OCI-M1 (cell line): ENCODE measurements at places on chromosomes 4 and X.

- peak; percentile 57 for DNase-seq
These were observed 20.4 kb upstream of the DCTD start for GRCh38 chr4:182937268-182938204.

DNA sequence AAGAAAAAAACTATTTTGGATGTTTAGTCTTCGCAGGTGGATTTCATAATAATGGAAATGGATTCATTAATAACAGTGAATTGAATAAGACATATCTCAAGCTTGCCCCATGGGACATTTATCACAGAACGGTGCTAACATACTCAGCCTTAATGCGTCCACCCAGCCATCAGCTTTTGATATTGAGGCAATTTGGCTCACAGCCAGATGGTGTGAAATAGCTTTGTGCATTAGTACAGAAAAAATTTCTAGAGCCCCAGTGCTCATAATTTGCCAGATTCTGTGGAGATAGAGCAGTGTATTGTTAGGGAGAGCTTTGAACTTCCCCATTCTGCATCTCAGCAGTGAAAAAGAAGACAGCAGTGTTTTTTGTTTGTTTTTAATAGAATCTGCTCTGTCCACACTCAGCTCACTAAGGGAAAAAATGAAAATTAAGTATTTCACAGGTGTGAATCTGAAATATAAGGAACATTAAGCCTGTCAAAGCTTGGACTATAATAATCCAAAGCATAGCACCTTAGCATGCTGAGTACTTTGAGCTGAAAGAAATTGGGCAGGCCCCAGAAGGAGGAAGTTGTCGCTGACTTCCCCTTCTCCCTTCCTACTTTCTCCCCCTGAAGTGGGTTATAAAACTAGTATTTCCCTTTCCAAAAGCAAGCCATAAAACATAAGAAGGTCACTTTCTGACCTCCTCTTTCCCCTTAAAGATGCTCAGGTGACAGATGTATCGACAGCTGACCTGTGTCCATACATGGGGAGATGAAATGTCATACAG lies 295.8 kb downstream of the MAGEB5 start:
- DNase-seq: peak; percentile 78

DNA sequence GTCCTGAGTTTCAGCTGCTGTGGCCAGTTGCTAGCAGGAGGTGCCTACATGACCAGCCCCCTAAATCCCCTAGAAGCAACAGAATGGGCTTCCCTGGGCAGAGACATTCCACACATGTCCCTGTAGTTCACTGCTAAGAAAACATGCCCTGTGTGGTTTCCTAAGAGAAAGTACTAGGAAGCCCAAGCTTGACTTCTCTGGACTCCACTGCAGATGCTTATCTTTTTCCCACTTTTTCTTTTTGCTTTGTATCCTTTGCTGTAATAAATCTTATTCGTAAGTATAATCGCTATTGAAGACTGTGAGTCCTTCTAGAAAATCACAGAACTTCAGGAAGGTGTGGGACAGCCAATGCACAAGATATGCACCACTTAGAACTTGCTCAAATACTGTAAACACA lies 15.6 kb downstream of the RPGR start:
- DNase-seq: no peak

DNA sequence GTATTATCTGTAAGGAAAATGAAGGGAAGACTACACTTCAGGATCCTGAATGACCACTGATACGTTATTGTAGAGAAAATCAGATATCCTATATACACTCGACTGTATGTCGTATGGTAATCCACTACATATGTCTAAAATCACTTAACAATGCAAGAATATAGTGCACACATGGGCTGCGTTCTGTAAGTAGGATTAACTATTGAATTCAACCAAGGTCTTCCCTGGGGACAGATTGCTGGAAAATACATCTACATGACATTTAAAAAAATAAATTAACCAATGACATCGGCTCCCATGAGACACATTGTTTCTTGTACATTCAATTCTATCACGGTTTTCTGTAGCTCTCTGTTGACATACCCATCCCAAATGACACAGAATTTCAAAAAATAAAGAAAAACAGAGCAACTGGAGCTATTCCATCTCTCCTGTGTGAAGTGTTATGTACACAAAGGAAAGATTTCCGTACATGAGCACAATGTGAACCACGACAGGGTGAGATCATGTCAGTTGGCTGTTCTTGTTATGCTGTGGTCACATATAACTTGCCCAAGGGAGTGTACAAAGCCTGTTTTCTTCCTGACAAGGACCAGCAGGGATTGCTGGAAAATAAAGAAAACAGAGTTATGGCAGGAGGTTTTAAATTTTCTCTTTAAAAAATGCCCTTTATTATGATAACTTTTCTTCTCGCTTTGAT lies 6.1 kb downstream of the ENOX2 start:
- no peak for DNase-seq

DNA sequence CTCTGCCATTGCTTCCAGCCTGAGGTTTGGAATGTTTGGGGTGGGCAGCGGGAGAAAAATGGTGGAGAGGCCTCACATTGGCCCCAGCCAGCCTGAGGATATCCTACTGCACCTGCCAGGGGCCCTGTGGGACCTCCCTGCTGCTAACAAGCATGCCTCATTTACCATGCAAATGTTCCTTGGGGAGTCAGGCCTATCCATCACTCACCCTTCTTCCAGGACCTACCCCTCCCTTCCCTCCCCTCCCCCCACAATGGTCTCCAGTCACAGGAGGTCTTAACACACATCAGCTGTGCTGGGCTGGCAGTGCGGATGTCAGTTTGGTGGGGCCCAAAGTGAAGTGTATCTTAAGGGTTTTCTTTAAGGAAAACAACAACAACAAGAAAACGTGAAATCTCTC lies 139.2 kb downstream of the SHOX start:
- no peak for DNase-seq

GRCh38 chr4:8133897-8134563 lies 24.6 kb downstream of the ABLIM2 start:
- no peak for DNase-seq

DNA sequence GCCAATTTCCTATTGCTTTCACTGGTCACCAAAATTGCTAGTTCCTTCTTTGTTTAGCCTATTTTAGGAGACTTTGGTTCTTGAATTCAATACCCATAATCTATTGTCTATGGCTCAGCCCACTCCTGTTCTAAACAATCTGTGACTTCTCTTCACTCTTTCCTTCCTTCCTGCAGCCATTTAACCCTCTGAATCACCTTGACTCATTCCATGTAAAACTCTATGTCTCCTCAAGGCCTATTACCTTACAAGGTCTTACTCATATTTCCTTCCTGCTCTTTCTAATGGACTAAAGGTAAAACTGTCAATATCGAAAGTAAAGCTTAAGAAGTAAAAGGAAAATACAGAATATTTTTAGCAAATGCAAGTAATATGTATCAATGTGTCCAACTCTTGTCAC lies 301.6 kb downstream of the ARHGAP24 start:
- no peak for DNase-seq

- peak; percentile 91 for DNase-seq
These were observed 169.0 kb upstream of the BCOR start for GRCh38 chrX:40266490-40267333.

GRCh38 chr4:107258359-107258758 lies 222.2 kb upstream of the DKK2 start:
- DNase-seq: no peak

DNA sequence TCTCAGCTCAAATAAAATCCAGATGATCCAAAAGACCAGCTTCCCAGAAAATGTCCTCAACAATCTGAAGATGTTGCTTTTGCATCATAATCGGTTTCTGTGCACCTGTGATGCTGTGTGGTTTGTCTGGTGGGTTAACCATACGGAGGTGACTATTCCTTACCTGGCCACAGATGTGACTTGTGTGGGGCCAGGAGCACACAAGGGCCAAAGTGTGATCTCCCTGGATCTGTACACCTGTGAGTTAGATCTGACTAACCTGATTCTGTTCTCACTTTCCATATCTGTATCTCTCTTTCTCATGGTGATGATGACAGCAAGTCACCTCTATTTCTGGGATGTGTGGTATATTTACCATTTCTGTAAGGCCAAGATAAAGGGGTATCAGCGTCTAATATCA lies 18.7 kb upstream of the TLR8 start:
- no peak for DNase-seq

DNA sequence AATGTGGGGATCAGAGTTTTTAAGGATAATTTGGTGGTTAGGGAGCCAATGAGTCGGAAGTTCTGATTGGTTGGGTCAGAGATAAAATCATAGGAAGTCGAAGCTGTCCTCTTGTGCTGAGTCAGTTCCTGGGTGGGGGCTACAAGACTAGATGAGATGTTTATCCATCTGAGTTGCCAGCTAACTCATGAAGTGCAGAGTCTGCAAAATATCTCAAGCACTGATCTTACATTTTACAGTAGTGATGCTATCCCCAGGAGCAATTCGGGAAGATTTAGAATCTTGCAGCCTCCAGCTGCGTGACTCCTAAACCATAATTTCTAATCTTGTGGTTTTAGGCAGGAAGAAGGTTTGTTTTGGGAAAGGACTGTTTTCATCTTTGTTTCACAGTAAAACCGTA lies 565.8 kb upstream of the SPANXN1 start:
- DNase-seq: peak; percentile 66

DNA sequence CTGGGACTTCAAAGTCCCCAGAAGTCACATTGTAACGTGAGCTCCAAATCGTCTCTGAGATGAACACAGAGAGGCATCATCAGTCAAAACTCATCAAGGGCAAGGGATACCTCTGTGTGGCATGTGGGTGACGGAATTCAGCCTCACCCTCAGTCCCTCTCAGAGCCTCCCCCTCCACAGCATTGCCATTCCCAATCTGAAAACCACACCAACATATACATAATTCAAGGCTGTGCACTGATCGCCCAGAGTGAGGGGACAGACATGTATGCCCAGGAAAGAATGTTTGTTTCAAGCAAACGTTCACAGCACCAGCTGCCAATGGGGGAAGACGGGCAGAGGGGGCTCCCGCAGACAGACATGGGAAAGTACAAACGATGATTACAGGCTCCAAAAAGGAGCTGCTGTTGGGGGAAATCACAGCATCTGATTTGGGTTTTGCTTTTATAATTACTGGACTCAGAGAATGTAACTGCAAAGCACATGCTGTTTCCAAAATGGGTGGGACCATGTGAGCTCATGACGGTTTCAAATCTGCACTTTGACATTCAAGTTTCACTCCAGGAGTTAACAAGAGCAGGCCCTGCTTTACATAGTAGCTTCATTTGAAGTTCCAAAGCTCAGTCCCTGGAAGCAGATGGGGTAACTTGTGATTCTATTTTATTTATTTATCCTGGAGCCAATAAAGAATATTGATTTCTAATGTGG lies 88.3 kb downstream of the CLCN4 start:
- DNase-seq: no peak

- peak; percentile 87 for DNase-seq
These were observed 9.4 kb downstream of the MGST2 start for GRCh38 chr4:139674875-139675550.

GRCh38 chrX:8684201-8684965 lies 47.6 kb downstream of the ANOS1 start:
- DNase-seq: no peak

DNA sequence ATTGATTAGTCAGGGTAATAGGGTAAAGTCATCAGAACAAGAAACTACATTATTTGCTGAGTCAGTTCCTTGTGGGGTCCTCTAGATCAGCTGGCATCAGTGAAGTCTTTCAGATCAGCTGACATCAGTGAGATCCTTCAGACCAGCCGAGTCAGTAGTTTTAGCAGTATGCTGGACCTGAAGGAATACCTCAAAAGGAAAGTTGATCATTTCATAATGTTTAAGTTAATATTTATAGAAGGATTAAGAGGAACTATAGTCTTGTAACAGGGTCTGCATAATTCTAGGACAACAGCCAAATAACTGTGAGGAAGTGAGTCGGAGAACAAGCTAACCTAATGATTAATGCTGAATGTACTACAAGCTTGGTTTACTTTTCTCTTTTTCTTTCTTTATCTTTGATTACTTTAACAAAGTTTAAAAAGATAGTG lies 958 bp upstream of the UGT2B7 start:
- no peak for DNase-seq

- no peak for DNase-seq
These were observed 85.8 kb downstream of the ARHGAP6 start for GRCh38 chrX:11579636-11580600.

GRCh38 chrX:134738986-134739740 lies 80.9 kb upstream of the PLAC1 start:
- no peak for DNase-seq

GRCh38 chr4:73381214-73381613 lies 22.9 kb upstream of the ALB start:
- DNase-seq: no peak

DNA sequence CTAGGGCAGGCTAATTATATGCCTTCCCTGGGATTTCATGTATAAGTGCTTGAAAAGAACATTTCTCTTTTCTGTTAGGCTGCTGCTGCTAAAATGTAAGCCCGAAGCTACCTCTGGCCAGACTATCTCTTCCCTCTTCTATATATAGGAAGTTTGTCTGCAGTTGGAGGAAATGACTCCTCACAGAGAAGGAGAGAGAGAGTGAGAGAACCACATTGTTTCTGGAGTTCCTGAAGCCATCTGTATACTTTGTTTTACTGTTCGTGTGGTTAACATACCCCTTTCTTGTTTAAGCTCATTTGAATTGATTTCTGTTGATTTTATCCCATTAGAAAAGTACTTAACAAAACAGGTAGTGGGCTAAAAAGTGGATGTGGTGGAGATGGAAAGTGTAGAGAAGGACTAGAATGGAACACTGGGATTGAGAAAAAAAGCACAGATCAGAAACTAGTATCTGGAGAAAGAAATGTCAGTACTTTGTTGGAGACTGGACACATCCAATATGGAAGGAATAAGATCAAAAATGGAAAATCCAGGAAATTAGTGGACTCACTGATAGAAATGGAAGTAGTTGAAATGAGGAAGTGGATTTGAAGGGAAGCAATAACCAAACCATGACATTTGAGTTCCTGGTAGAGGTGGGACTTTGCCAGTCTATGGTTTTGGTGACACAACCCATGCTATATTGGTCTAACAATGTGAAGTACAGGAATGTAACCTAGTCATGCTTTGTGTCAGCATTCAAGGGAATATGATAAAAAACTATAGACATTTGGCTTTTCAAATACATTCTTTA lies 112.6 kb downstream of the TMA16 start:
- DNase-seq: peak; percentile 28

DNA sequence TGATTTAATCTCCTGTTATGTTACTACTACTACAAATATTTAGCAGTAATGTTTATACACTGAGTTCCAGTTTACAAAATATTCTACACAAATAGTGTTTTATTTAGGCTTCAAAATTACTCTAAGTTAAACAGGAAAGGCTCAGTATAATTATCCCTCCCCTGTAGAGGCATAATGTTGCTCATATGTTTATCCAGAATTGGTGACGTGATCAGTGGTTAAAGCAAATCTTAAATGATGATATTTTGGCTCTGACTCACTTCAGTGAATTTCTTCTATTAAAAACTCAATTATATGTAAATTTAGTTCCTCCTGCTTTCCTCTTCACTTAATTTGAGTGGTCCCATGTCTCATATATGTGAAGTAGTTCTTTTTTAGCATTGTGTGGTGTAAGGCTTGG lies 438.5 kb downstream of the ADGRL3 start:
- DNase-seq: peak; percentile 18

- no peak for DNase-seq
These were observed 41.5 kb downstream of the ENOX2 start for GRCh38 chrX:130861462-130861861.

- no peak for DNase-seq
These were observed 131.7 kb upstream of the PCDH18 start for GRCh38 chr4:137664046-137664387.

GRCh38 chr4:146236216-146236615 lies 21.9 kb downstream of the REELD1 start:
- DNase-seq: no peak
